ENCODE measurements at places on chromosomes 11 and 22. TPM values are rescaled to one million over a fixed set of nuclear protein-coding genes. Genes with fewer than 3 reads are reported as not detected.

DNA sequence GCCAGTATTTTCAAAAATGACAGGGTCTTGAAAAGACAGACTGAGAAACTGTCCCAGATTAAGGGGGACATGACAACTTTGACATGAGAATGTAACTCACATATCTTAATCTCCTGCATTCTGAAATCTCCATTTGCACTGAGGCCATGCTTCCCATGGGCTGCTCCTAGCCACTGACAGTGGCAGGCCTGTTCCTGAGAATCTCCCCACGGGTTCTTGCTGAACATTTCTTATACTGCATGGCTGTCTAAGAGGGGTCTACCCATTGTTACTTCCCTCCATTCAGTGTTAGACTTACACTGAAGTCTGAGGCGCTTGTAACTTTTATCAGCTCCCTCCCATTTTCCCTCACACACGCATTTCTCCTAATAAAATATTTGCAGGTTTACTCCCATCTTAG, 1.5 kb downstream of the CEP295 start:
- no peak for DNase-seq

GRCh38 chr22:50201191-50202129, 649 bp downstream of the SELENOO start:
- peak; percentile 48 for DNase-seq

DNA sequence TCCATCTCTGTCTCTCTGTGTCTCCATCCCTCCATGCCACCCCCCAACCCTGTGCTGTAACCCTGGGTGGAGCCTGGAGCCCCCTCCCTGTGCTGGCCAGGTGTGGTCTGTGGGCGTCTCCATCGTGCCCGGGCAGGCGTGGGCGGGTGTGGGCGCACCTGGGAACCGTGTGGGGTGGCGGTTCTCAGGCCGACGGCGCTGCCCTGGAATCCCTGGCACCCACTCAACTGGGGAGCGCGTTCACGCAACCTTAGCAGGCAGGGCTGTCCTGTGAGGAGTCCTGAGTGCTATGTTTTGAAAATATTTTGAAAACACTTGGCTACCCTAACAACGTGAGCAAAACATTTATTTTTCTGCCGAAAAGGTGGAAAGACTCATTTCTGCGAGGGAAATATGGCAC, 4.7 kb downstream of the TNNT3 start:
- DNase-seq, result no peak

DNA sequence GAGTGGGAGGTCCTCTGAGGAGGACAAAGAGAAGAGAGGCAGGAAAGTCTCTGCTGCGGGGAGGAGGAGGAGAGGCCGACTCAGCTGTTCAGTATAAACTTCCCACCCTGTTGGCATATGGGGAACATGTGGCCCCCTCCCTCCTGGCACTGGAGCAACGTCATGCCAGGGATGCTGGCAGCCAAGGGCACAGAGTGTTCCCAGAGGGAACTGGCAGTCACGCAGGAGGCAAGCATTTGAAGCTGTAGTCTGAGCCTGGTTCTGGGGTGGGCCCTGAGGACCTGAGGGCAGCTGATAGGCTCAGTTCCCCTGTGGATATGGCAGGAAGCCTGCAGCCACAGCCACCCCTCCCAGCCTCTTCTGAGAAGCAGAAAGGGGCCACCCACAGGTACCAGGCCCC, 67.1 kb upstream of the TSPAN18 start:
- no peak for DNase-seq

The MS4A6A gene
- not detected for total RNA-seq

The OR6A2 gene
- under 0.01 TPM for total RNA-seq

- no peak for DNase-seq
These were observed 41.1 kb downstream of the PHF21B start for GRCh38 chr22:44968736-44969135.

The GDPD4 gene
- total RNA-seq, result not detected

- DNase-seq, result no peak
These were observed 21.9 kb downstream of the CARS1 start for GRCh38 chr11:3035333-3035732.

- peak; percentile 57 for DNase-seq
These were observed 2.4 kb downstream of the LTBP3 start for GRCh38 chr11:65555693-65556231.

- no peak for DNase-seq
These were observed 13.3 kb downstream of the GVQW3 start for GRCh38 chr11:76394411-76394810.

The HTR3B gene
- not detected for total RNA-seq

GRCh38 chr11:63889344-63889743, 27.6 kb downstream of the RCOR2 start:
- no peak for DNase-seq

- no peak for DNase-seq
These were observed 22.0 kb downstream of the ATG13 start for GRCh38 chr11:46639197-46639839.

The TREH gene
- not detected for total RNA-seq

DNA sequence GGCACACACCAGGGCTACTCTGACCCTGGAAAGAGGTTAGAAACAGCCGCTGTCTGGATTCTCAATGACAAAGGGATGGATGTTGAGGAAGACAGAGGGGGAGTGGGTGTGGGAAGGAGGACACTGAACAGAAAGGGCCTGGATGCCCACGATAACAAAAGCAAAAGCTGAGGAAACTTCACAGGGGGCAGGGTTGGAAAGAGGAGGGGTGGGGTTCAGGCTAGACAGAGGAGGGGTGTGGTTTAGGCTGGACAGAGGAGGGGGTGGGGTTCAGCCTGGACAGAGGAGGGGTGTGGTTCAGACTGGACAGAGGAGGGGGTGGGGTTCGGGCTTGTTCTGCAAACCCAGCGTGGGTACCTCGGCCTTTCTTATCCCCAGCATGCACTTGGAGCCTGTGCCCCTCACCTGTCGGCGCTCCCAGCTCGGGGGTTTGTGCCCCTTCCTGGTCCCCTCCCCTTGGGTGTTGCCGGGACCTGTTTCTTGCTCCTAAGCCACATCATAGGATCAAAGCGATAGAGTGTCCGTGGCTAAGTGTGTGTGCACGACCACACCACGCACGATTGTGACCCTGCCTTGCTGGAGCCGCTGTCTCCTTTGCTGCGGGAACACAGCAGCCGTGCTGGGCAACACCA, 75.6 kb downstream of the BRD1 start:
- DNase-seq, result no peak

GRCh38 chr11:76493626-76494539, 49.1 kb downstream of the EMSY start:
- DNase-seq, result no peak

- no peak for DNase-seq
These were observed 9.0 kb downstream of the CSNK2A3 start for GRCh38 chr11:11344045-11344444.

The TBX10 gene
- not detected for total RNA-seq

The GAS2L1 gene
- total RNA-seq, result 18.3 TPM

DNA sequence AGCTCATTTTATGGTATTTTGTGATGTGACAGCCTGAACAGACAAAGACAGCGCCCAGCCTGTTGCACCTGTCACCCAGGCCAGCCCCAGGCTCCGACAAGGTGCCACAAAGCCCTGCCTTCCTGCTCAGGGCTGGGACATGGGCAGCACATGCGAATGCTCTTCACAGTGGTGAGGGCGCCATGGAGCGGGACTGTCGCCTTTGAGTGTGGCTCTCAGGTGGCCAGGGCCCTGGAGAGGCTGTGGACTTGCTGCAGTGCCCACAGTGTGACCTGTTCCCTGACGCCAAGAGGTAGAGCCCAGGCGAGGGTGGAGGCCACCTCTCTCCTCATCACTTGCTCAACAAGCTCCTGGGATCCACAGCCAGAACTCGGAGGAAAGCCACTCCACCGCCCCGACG, 346.3 kb downstream of the SHANK2 start:
- no peak for DNase-seq

The PPP6R2 gene
- 32.9 TPM for total RNA-seq

GRCh38 chr11:44839458-44840084, 111.1 kb downstream of the TP53I11 start:
- no peak for DNase-seq

Data from lung microvascular endothelial cell (primary cell).